Stimulated activated CD4-positive, alpha-beta T cell treated with anti-CD3 and anti-CD28 coated beads, Interleukin-4, amount 100 ng/mL, for 24 hours (primary cell): ENCODE measurements at places on chromosomes 16 and 17.

GRCh38 chr17:81237591-81238489 lies 1.0 kb downstream of the TEPSIN start:
- no peak for DNase-seq

- no peak for DNase-seq
These were observed 11.8 kb upstream of the GAS7 start for GRCh38 chr17:10210151-10210574.

DNA sequence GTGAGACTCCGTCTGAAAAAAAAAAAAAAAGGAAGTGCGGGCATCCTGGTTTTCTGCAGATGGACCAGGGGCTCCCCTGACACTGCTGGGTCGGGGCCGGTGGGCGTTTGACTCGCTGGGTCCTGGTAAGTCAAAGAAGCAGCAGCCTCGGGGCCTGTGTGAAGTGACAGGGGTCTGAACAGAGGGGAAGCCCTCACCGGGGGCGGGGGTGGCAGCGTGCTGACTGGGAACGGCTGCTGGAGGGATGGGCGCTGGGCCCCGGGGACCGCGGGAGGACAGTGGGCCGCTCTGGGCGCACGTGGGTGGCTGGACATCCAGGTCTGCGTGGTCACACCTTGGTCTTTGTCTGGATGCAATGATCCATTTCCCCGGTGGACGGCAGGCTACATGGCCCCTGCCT lies 8.2 kb downstream of the GALNS start:
- no peak for DNase-seq

- DNase-seq, result no peak
These were observed 11.0 kb downstream of the KDM8 start for GRCh38 chr16:27214084-27214961.

DNA sequence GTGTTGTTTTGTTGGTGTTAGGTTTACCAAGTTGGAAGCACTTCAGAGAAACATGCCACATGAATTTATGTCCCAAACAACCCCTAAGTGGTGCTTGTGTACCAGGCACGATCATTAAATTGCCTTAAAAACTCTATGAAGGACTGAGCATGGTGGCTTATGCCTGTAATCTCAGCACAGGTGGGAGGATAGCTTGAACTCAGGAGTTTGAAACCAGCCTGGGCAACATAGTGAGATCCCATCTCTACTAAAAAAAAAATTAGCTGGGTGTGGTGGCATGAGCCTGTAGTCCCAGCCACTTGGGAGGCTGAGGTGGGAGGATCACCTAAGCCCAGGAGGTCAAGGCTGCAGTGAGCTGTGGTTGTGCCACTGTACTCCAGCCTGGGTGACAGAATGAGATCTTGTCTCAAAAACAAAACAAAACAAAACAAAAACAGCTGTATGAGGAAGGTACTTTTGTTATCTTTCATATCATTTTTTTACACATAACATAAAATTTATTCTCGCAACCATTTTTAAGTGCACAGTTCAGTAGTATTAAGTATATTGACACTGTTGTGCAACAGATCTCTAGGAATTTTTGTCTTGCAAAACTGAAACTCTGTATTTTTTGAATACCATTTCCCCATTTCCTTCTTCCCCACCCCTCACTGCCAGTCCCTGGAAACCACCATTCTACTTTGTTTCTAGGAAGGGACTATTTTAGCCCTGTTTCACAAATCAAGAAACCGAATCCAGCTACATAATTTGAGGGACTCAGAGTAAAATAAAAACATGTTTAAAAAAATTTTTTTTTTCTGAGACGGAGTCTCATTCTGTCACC lies 14.3 kb upstream of the RBBP6 start:
- DNase-seq, result no peak

DNA sequence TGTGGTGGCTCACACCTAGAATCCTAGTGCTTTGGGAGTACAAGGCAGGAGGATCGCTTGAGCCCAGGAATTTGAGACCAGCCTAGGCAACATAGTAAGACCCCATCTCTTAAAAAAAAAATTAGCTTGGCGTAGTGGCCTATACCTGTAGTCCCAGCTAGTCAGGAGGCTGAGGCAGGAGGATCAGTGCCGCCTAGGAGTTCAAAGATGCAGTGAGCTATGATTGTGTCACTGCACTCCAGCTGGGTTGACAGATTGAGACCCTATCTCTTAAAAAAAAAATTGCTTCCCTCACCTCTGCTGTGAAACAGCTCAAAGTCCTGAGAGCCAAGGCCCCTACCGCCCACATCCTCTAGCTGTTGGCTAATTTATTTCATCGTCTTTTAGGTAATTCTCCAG lies 10.2 kb downstream of the NDE1 start:
- DNase-seq, result no peak

DNA sequence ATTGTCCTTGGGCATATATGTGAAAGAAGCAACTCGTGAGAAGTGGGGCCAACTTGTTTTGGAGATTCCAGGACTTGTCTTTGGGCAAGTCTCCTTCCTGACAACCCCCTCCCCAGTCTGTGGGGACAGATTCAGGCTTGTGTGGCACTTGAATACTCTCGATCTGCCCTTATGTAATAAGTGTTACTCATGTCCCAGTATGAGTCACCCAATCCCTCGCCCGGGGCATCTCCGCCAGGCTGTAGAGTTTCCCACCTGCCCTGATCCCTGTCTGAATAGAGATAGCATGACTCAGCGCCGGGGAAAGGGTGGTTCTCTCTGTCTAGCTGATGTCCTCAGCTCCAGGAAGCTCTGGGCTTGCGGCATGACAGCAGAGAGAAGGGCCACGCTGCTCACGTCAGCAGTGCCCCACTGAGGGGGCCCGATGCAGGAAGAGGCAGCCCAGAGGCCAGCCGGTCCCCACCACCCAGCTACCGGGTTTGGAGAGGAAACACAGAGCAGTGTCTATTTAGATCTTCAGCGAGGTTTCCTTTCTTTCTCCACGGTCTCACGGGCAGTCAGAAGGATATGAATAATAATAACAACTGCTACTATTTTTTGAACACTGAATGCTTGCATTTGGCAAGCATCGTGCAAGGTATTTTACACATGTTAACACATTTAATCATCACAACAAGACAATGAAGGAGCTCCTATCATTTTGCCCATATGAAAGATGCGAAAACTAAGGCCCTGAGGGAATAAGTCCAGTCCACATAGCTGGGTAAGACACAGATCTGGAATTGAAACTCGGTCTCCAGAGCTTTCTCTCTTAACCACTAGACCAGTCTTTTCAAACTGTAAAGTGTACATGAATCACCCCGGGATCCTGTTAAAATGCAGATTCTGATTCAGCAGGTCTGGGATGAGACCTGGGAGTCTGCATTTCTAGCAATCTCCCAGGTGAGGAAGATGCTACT lies 426.7 kb upstream of the MAF start:
- DNase-seq, result peak; percentile 57

GRCh38 chr17:68892658-68893057 lies 62.5 kb downstream of the ABCA8 start:
- DNase-seq, result no peak

GRCh38 chr16:86610779-86611524 lies 32.6 kb downstream of the FOXL1 start:
- DNase-seq, result no peak

- DNase-seq, result no peak
These were observed 100.8 kb upstream of the CORO6 start for GRCh38 chr17:29723278-29724047.

DNA sequence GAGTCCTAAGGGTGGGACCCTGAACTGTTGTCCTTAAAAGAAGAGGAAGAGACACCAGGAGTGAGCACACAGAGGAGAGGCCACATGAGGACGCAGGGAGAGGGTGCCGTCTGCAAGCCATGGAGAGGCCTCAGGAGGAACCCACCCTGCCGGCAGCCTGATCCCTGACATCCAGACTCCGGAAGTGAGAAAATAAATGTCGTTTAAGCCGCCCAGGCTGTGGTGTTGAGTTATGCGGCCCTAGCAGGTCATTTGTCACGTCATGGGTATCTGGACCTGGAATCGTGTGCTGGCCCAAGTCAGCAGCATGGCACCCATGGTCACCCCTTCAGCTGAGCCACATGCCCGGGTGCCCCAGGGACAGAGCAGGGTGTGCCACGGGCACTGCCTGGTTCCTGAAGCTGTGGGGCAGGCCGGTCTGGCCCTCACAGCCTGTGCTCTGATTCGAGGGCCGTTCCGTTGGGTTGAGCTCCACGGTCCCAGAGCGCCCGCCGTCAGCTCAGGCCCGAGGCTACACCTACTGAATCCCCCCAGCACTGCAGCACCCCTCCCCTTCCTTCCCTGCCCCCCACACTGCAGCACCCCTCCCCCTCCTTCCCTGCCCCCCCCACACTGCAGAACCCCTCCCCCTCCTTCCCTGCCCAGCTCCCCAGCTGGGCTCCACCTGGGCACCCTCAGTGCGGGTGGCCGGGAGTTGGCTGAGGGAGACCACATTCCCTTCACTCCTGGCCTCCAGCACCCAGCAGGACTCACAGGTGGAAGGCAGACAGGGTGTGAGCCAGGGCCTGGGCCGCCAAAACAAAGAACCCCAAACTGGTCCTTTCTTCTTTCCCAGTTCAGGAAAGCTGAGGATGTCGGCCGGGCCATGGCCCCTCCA lies 2.7 kb upstream of the CCDC57 start:
- no peak for DNase-seq

GRCh38 chr17:58278661-58279015 lies 2.1 kb downstream of the MPO start:
- no peak for DNase-seq

DNA sequence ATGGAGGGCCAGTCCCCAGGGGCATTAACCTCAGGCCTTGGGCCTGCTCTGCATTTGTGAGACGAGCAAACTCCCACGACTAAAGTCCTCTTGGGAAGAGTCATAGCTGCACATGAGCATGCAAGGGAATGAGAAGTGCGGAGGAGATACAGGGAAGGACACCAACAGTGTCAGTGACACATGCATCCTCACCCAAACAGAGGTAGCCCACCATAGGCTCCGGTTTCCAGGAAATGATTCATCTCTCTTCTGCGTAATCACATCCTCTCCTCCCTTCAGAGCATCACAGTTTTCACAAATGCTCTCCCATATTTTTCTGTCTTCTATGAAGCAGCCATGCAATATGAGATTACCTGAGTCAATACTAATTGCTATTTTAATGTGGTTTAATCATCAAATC lies 725.7 kb upstream of the GOT2 start:
- no peak for DNase-seq

- DNase-seq, result no peak
These were observed 1.3 kb upstream of the ZNF821 start for GRCh38 chr16:71885261-71885650.

GRCh38 chr17:40316571-40317344 lies 7.8 kb downstream of the RARA start:
- no peak for DNase-seq

GRCh38 chr17:16215965-16216316 lies 607 bp upstream of the NCOR1 start:
- DNase-seq, result no peak

DNA sequence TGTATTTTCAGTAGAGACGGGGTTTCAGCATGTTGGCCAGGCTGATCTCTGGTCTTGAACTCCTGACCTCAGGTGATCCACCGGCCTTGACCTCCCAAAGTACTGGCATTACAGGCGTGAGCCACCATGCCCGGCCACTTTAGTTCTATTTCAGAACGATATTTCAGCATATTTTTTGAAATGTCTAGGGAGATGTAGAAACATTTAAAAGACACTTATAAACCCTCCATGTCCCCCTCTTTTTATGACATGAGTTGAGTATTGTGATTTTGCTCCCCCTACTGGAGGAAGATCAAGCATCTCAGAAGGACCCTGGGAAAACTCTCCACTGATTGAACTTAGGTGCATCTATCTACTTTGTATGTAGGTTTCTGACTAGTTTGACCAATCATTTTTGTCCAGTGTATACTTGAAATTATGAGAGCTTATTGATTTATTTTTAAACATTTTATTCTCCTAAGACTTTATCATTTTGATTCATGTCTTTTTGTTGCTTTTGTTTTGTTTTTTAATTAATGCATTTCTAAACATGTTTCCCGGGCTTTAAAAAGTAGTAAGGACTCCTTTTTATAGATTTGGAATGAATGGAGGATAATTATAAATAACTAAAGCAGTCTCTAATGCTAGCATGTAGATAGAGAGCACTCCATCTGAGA lies 105.1 kb downstream of the CHD9 start:
- peak; percentile 16 for DNase-seq

- DNase-seq, result no peak
These were observed 31.8 kb upstream of the NXPH3 start for GRCh38 chr17:49543860-49544259.

DNA sequence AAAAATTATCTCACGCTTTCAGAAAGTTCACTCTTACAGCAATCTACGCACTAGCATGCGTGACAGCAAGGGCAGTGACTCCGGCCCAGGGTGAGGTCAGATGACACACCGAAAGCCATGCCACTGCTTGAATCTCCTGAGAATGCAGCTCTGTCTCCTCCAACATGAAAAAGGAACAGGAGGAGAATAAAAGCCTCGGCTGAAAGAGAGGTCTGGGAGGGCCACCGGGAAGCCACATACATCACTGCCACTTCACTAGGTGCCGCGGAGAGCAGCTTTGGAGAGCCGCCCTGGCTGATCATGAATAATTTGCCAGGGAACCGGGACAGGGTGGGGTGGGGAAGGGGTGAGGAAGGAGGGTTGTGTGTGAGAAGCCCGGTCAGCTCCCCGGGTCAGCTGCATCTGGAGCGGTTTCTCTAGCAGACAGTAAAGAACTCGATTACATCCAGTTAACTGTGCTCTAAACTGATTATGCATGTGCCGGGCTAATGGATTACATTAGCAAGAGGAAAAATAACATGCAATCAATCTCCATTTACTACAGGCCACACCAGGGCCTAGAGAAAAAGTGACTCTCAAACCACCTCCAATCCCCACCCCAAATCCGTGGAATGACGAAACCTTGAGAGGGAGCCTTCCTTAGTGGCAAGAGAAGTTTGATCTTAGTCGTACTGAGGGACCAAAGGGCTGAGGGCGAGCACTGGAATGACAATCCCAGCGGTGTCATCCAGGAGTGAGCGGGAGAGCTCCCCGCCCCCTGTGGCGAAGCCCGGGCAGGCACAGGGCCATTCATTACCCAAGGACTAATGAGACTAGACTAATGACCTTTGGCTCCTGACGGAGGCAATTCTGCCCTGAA lies 100.3 kb downstream of the ZFHX3 start:
- no peak for DNase-seq

- no peak for DNase-seq
These were observed 20.1 kb upstream of the RAI1 start for GRCh38 chr17:17661134-17661533.

- DNase-seq, result no peak
These were observed 367.4 kb upstream of the TNRC6C start for GRCh38 chr17:77590951-77591735.

GRCh38 chr16:81836279-81837054 lies 57.4 kb downstream of the PLCG2 start:
- DNase-seq, result no peak

DNA sequence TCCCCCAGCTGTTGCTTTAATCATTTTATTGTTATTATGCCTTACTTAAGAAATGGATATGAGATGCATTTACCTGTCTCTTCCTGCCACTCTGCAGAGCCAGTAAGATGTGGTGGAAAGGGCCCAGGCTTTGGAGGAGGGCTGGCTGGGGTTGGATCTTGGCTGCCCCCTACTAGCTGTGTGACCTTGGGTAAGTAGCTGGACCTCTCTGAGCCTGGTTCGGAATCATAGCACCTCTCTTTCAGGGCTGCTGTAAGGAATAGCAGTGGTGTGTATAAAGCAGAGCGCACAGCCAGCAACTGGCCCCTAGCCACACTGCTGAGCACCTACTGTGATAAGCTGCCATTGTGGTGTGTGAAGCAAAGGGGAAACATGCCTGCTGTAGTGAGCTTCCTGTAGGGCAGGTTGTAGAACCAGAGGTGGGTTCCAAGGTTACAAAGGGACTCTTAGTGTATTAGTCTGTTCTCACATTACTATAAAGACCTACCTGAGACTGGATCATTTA lies 23.9 kb downstream of the MAPT start:
- no peak for DNase-seq

GRCh38 chr16:29973384-29974246 lies at the start of gene TAOK2:
Gene TAOK2 (plus strand): TSS chr16:29973868. CDS start chr16:29977773, 3,905 bp downstream.
- DNase-seq, result peak; percentile 97

GRCh38 chr17:67655478-67656148 lies 62.1 kb upstream of the NOL11 start:
- no peak for DNase-seq
